ENCODE measurements at places on chromosomes 3 and 15.

GRCh38 chr15:39584662-39585388 is 3.9 kb downstream of the THBS1 start:
- no peak for DNase-seq

- DNase-seq, result no peak
These were observed 194.8 kb upstream of the PFN2 start for GRCh38 chr3:150165396-150166094.

- no peak for DNase-seq
These were observed 12.9 kb downstream of the CCDC80 start for GRCh38 chr3:112627919-112628466.

DNA sequence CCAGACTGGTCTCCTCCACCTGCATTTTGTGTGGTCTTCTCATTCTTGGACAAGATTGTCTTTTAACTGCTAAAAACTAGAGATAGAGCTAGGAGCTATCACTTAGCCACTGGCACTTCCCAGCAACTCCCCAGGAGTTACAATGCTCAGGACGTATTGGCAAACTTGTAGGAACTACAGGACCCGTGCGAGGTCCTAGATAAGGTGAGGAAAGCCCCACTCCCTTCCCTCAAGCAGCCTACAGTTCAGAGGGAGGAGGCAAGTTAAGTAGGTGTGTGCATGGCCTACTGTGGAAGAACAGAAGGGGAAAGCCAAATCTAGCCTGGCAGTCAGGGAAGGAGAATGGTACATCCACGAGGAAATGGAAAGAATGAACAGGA is 504.7 kb upstream of the PROK2 start:
- no peak for DNase-seq

- no peak for DNase-seq
These were observed 382.1 kb downstream of the GAP43 start for GRCh38 chr3:116005404-116005803.

GRCh38 chr15:72796515-72797337 is 13.2 kb upstream of the ADPGK start:
- DNase-seq, result no peak

DNA sequence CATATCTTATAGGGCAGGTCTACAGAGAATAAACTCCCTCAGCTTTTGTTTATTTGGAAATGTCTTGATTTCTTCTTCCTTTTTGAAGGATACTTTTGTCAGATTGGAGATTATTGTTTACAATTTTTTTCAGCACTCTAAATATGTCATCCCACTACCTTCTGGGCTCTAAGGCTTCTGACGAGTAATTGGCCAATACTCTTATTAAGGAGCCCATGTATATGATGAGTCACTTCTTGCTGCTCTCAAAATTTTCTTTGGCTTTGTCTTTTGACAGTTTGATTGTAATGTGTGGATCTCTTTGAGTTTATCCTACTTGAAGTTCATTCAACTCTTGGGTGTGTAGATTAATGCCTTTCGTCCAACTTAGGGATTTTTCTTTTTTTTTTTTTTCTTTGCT is 28.9 kb upstream of the CD200R1L start:
- DNase-seq, result no peak

- no peak for DNase-seq
These were observed 1.6 kb downstream of the SHF start for GRCh38 chr15:45185903-45186770.

GRCh38 chr3:185797108-185797881 is 27.5 kb downstream of the IGF2BP2 start:
- DNase-seq, result no peak

GRCh38 chr3:151347432-151347831 is 18.1 kb upstream of the P2RY13 start:
- DNase-seq, result no peak

- DNase-seq, result no peak
These were observed 458 bp downstream of the MCF2L2 start for GRCh38 chr3:183427876-183428446.

GRCh38 chr15:31255176-31255510 is 71.5 kb upstream of the KLF13 start:
- no peak for DNase-seq

DNA sequence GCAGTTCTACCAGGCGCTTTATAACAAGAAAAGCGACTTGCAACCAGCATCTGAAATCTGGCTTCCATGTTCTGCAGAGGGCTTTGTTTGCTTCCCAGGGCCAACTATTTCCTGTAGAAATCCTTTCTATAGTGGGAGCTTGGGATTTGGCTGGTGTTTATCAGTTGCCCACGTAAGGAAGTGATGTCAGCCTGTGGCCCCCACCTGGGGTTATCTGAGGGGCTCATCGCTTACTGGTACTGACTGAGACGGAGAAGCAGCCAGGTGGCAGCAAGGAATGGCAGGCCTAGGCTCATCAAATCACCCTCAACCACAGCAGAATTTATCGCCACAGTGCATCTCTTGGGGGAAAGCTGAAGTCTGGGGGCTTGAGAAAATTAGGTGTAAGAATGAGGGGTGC is 14.6 kb upstream of the CCR9 start:
- DNase-seq, result no peak

GRCh38 chr3:99962703-99963102 is 145.0 kb downstream of the CMSS1 start:
- no peak for DNase-seq

- DNase-seq, result no peak
These were observed 229.3 kb downstream of the MINAR1 start for GRCh38 chr15:79661411-79661810.

DNA sequence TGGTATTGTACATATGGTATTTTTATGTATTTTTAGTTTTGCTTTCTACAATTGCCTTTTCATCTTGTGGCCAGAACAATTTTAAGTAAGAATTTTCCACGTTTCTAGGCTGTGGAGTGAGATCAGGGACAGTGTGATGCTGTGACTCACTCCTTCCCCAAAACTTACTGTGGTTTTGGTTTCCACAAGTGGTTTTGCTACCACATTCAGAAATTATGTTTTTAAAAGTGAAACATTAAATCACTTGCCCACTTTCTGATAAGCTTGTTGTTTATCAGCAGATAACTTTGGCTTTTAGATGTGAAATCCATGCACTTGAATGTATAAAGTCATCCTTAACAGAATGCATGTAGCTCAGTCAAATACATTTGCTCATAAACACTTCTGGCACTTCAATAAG is 192.2 kb upstream of the THRB start:
- DNase-seq, result no peak

DNA sequence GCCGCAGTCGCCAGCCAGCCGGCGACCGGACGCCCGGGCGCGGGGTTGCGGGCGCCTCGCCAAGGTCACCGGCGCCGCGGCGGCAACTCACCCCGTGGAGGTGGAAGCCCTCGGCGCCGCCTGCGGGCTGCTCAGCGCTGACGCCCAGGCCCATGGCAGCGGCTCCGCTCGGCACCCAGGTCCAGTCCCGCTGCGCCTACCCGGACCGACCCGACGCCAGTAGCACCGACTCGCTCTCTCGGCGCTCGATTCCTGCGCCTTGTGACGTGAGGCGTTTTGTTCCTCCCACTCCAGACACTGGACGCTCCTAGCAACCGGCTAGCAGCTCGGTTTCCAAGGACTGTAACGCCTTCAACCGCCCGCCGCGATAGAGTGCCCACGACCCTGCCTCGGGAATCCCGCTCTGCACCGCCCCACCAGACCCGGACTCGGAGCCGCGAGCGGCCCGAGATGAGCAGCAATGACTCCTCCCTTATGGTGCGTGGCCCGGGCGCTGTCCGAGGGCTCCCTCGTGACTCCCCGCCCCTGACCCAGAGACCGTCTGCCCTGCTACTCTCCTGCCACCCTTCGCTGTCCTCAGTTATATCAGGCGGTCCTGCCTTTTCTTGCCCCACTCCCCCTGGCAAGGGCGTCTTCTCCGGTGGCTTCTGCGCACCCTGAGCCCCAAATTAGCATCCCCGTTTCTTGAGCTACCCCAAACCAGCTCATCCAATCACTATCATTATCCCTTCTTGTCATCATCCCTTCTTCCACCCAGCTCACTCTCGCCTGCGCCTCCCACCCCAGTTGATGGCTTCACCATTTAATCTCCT is at the start of the genes GORASP1 and TTC21A:
GORASP1 (minus strand) TSS at position 240 of the 812 bp plus-strand sequence; CDS start at position 154, 86 bp downstream.
TTC21A (plus strand) TSS at position 293 of the 812 bp plus-strand sequence; CDS start at position 451, 158 bp downstream.
- no peak for DNase-seq

GRCh38 chr3:58292866-58293265 is 13.2 kb upstream of the RPP14 start:
- DNase-seq, result no peak

- DNase-seq, result no peak
These were observed 5.5 kb downstream of the CPLX3 start for GRCh38 chr15:74831813-74832495.

GRCh38 chr3:197501879-197502620 is 53.7 kb downstream of the BDH1 start:
- DNase-seq, result peak; percentile 52

GRCh38 chr3:176687754-176688153 is 509.5 kb downstream of the TBL1XR1 start:
- DNase-seq, result no peak

DNA sequence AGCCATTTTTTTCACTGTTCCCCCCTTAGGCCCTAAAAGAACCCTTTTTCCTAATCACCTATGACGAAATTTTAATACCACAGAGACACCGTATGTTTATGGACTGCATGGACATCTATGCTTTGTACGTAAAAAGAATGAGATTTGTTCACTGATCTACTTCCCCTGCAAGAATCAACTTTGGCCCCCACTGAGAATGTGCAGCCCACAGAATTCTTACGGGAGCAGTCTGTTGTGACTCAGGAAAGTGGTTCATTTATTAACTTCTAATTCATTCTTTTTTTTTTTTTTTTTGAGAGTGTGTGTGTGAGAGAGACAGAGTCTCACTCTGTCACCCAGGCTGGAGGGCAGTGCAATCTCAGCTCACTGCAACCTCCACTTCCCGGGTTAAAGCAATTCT is 17.6 kb downstream of the EIF4E3 start:
- DNase-seq, result no peak

DNA sequence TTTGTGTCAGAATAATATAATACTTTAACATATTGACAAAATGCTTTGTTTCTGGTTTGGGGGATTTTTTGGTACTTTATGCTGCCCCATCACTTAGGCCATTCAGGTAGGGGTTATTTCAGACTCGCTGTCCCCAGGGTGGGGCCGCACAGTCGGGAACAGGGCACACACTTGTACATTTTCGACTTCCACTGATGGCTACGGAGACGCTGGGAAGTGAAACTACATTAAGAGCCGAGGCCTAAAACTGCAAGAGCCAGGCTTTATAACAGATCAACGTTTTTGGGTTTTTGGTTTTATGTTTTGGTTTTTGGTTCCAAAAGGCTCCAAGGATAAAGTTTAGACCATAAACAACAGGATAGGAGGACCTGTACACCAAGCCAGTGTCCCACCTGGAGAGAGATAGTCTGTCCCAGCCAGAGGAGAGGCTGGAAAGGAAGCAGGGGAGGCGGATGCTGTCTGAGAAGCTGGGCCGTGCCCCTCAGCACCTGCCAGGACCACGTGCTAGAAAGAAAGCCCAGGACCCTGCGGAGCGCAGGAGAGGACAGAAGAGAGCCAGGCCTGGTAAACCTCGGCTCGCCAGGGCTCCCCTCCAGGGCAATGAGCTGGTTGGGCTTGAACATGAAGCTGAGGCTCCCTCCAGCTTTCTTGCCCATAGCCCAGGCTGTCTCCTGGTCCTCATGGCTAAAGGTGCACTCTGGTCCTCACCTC is 111.7 kb downstream of the CHSY1 start:
- DNase-seq, result no peak

- no peak for DNase-seq
These were observed 11.6 kb downstream of the FSIP1 start for GRCh38 chr15:39770748-39771689.

GRCh38 chr3:97917813-97918536 is 54.3 kb downstream of the RIOX2 start:
- no peak for DNase-seq

DNA sequence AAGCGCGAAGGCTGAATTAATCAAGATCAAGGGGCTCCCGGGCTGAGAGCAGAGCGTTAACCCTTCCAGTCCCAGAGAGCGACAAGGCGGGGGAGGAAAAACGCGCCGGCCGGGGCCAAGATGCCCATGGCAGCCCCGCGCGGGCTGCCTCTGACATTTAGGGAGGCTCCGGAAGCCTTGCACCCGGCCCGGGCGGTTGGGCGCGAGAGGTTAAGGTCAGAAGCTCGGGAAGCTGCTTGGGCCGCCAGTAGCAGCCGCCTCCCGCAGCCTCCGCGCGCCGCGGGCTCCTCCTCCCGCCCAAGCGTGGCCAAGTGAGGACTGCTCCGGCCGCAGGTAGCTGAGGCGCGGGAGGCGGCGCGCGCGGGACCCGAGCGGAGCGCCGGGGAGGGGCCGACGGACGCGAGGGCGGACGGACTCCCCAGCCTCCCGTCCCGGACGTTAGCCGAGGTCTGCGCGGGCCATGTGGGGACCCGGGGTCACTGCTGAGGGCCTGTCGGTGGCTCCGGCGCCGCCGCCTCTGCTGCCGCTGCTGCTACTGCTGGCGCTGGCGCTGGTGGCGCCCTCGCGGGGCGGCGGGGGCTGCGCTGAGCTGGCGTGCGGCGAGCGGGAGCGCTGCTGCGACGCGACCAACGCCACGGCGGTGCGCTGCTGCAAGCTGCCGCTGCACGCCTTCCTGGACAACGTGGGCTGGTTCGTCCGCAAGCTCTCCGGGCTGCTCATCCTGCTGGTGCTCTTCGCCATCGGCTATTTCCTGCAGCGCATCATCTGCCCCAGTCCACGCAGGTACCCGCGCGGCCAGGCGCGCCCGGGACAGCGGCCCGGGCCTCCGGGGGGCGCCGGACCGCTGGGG is at the start of gene C3orf80:
C3orf80 (plus strand) TSS at position 247 of the 850 bp plus-strand sequence; CDS start at position 461, 214 bp downstream.
- no peak for DNase-seq

DNA sequence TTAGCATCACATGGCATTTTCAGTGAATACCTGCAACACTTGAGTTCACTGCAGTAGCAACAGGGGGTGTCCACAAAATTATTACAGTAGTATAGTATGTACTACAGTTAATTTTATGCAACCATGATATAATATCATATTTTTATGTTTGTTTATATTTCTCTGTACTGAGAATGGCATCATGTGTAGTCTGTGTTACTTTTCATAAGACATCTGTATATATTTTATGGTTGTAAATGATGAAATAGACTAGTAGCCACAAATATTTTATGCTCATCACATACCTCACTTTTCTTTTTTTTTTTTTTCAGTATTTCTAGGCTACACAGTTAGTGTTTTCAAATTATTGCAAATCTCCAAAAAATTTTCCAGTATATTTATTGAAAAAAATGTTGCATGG is 22.4 kb downstream of the PHLDB2 start:
- DNase-seq, result no peak

- no peak for DNase-seq
These were observed at the start of gene NFKBIZ for GRCh38 chr3:101848754-101849713. Gene NFKBIZ, plus strand, starts transcription at chr3:101849514. Its CDS starts 115 bp downstream, at chr3:101849629.

DNA sequence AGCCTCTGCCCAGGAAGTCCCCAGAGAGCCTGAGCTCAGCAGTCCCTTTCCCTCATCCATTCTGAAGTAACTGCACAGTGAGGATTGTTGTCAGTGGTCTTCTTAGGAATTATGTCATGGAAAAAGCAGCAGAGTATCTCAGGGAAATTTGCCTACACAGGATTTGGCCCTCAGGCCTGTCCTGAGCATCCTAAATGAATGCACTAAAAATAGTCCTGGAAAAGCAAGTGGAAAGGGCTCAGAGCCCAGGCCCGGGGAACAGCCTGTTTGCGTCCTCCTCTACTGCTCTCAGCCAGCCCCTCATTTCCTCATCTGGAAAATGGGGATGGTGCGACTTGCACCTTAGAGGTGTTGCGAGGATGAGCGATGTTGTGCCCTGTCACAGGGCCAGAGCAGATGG is 21.6 kb downstream of the LYSMD4 start:
- no peak for DNase-seq
